CD4-positive, CD25-positive, alpha-beta regulatory T cell (primary cell): ENCODE measurements at places on chromosomes 2 and 18. TPM values are rescaled to one million over a fixed set of nuclear protein-coding genes. Genes with fewer than 3 reads are reported as not detected.

DNA sequence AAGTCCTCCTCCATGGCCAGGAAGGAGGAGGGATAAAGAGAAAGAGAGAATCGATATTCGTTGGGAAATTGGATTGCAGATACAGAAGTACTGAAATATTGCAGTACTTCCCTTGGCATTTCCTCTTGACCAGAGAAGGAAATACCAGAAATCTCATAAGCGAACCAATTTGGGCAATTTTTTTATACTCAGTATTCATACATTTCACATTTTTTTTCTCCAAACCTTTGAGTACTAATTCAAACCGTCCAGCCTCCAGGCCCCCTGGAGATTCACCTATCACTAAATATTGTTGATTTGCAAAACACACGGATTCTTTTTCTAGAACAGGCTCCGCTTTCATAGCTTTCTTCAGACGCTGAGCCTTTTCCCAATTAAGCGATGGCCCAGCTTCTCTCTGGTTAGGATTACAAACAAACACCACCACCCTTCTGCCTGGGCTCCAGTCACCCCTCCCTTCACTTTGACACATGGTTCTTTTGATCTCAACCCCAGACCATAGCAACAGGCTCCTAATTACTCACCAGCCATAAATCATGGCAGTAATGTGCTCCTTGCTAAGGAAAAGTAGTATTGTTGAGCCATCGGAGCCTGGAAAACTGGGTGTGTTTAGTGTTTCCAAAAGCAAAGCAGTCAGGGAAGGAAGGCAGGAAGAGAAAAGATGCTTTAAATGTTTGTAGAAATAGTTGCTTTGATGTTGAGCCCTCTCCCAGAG is 138.4 kb upstream of the CCDC68 start:
- H3K36me3 ChIP-seq = no peaks in the 10 kb centered on the region
- no peak for DNase-seq
- H3K4me1 ChIP-seq = no peaks in the 10 kb centered on the region
- no peaks in the 10 kb centered on the region for H3K27me3 ChIP-seq
- no peak overlapping the region for H3K27ac ChIP-seq
- H3K4me3 ChIP-seq = no peak overlapping the region

DNA sequence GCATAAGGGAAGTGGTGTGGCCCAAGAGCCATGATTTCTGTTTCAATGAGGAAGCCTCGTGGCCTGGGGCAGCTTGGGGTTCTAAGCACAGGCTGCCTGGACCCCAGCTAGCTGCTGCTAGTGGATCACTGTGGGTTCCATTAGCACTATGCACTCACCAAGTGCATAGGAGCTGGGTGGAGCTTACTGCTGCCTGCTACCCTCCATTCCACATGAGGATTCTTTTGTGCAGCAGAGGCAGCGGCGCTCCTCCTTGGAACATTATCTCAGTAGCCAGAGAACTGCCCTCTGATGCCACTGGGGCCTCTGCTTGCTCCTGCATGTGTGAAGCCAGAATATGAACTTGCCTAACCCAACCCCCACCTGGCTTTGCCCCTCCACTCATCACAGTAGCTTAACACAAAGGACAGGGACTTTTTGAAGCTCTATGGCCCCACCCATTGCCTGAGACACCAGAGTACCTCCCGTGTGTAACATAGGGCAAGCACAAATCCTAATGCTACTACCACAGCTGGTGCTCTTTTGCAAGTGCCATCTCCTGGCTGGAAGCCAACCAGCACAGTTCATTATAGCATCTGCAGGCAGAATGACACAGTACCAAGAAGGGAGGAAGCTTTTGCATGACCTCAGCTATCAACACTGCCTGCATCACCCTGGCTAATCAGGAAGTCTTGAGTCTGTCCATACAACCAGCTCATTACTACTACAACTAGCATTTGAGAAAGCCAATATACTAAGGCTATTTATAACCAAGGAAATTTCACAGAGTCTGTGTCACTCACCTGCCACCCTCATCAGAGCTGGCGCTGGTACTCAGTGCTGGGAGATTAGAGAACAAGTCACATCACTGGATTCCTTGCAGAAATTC is 297.0 kb upstream of the GULP1 start:
- no peaks in the 10 kb centered on the region for H3K27me3 ChIP-seq
- no peaks in the 10 kb centered on the region for H3K36me3 ChIP-seq
- H3K4me3 ChIP-seq = no peak overlapping the region
- H3K27ac ChIP-seq = no peak overlapping the region
- DNase-seq = no peak

GRCh38 chr2:71513096-71513495 is 59.7 kb downstream of the DYSF start:
- H3K27me3 ChIP-seq = no peaks in the 10 kb centered on the region
- no peak overlapping the region for H3K4me3 ChIP-seq
- no peaks in the 10 kb centered on the region for H3K36me3 ChIP-seq
- no peak for DNase-seq
- H3K27ac ChIP-seq = no peak overlapping the region

- H3K4me3 ChIP-seq = no peak overlapping the region
- no peaks in the 10 kb centered on the region for H3K4me1 ChIP-seq
- H3K27me3 ChIP-seq = no peaks in the 10 kb centered on the region
- no peak overlapping the region for H3K27ac ChIP-seq
- no peaks in the 10 kb centered on the region for H3K36me3 ChIP-seq
These were observed 56.2 kb downstream of the COBLL1 start for GRCh38 chr2:164785457-164785856.

GRCh38 chr2:96498021-96498431 is 7.1 kb downstream of the NEURL3 start:
- no peak for DNase-seq
- no peaks in the 10 kb centered on the region for H3K27me3 ChIP-seq
- H3K4me3 ChIP-seq = no peak overlapping the region
- peaks cover 12% of the 10 kb centered on the region for H3K4me1 ChIP-seq
- H3K36me3 ChIP-seq = no peaks in the 10 kb centered on the region

- no peak overlapping the region for H3K27ac ChIP-seq
- no peaks in the 10 kb centered on the region for H3K36me3 ChIP-seq
- H3K4me1 ChIP-seq = no peaks in the 10 kb centered on the region
- H3K4me3 ChIP-seq = no peak overlapping the region
- no peaks in the 10 kb centered on the region for H3K27me3 ChIP-seq
- no peak for DNase-seq
These were observed 150.2 kb upstream of the ALPP start for GRCh38 chr2:232228332-232228731.

GRCh38 chr18:13406736-13407135 is 188.2 kb downstream of the LDLRAD4 start:
- H3K36me3 ChIP-seq = peaks cover 66% of the 10 kb centered on the region
- no peak overlapping the region for H3K27ac ChIP-seq
- no peak for DNase-seq
- peaks cover 5% of the 10 kb centered on the region for H3K4me1 ChIP-seq

Gene CHAC2
- 4.3 TPM for polyA plus RNA-seq

Gene POU3F3
- polyA plus RNA-seq = not detected

Gene ACMSD
- not detected for polyA plus RNA-seq

Gene RAD51AP2
- not detected for polyA plus RNA-seq

Gene REG1A
- not detected for polyA plus RNA-seq

Gene GCG
- not detected for polyA plus RNA-seq

Gene DPP10
- polyA plus RNA-seq = not detected

Gene FBXO48
- 1.3 TPM for polyA plus RNA-seq
